CD14-positive monocyte (primary cell): ENCODE measurements at places on chromosomes 6 and 20.

DNA sequence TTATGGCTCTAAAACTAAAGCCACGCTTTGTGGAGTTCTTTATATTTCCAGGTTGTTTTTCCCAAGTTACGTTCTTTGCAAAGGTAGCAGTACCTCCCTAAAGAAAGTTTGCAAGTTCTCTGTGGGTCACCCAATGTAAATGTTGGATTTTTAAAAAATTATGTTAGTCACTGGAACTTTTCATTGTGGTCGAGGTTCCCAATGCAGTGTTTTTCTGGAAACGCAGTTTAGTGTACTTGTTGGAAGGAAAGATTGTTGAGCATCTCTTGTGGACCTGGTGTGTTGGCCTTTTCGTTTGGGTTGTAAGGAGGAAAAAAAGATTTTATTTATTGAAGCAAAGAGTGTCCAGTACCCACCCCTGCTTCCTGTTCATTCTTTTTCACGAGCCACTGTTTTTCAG, 1.4 kb downstream of the TOP1 start:
- DNase-seq: no peak

- no peak for DNase-seq
These were observed 445 bp downstream of the RAB32 start for GRCh38 chr6:146543940-146544615.

GRCh38 chr6:158916617-158917016, 83.4 kb downstream of the RSPH3 start:
- DNase-seq: no peak

GRCh38 chr6:133456944-133457343, 215.8 kb downstream of the EYA4 start:
- DNase-seq: no peak

DNA sequence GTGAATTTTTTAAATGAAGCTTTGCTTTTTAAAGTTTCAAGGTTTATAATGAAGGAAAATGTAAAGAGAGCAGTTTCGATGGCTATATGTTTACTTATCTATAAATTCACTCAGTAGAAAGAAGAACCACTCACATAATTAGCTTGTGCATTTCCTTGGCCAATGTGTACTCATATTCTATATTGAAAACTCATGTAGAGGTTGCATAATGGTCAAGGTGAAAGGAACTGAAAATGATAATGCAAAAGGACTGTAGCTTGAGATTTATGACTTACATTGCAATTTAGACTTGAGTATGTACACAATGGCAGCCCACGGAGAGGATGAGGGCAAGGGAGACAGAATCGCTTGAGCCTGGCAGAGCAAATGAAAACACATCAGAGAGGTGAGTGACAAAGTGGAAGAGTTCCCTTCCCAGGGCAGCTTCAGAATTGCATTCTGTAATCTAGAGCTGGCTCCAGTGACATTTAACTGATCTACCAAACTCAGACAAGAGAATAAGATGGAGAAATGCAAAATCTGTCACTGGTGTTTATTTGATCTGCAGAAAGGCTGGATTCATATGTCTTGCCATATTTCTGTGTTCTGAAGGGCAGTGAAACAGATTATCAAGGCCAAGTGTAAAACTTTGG, 191.8 kb downstream of the TMEM200A start:
- no peak for DNase-seq

GRCh38 chr6:155080881-155081845, 86.0 kb downstream of the TIAM2 start:
- DNase-seq: no peak

DNA sequence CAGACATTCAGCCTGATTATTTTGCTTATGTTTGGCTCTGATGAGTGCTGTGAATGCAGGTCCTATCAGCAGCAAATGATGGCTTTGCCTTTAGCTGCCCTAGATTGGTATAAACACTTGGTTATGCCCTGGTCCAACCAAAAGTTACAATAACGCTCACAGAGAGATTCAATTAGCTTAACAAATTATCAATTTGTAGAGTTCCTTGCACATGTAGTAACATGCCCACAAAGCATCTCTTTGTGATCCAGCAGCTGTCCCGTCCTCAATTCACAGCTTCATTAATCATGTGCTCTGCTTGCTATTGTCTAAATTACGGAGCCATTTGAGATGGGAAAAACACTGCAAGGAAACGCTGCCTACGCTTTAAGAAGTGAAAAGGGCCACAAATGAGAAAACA, 457.9 kb downstream of the HDGFL1 start:
- DNase-seq: no peak

GRCh38 chr6:121652223-121652622, 216.8 kb downstream of the GJA1 start:
- no peak for DNase-seq

- peak; percentile 32 for DNase-seq
These were observed 40.4 kb downstream of the GCLC start for GRCh38 chr6:53504512-53504911.

DNA sequence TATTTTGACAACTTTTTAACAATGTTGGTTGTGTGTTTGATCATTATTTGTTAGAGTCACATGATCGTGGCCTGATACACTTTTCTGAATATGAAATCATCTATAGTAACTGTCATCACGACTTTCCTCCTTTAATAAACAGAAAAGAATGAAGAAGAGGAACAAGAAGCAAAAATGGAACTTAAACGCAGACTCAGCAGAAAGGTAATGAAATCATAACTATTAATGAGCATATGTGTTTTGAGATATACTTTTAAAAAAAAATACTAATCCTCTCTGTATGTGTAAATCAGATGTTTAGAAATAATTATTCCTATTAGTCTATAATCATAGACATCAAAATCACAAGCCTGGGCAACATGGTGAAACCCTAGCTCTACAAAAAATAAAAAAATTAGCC, 60.1 kb upstream of the LTV1 start:
- no peak for DNase-seq

GRCh38 chr6:114740547-114740946, 397.7 kb upstream of the HS3ST5 start:
- DNase-seq: no peak

GRCh38 chr6:105424175-105424783, 21.4 kb upstream of the PREP start:
- DNase-seq: peak; percentile 48

GRCh38 chr6:20686142-20686541, 151.9 kb downstream of the CDKAL1 start:
- no peak for DNase-seq

- DNase-seq: no peak
These were observed 738.4 kb downstream of the KIF16B start for GRCh38 chr20:15834857-15835256.

GRCh38 chr20:38878866-38879265, 47.4 kb upstream of the FAM83D start:
- DNase-seq: no peak

DNA sequence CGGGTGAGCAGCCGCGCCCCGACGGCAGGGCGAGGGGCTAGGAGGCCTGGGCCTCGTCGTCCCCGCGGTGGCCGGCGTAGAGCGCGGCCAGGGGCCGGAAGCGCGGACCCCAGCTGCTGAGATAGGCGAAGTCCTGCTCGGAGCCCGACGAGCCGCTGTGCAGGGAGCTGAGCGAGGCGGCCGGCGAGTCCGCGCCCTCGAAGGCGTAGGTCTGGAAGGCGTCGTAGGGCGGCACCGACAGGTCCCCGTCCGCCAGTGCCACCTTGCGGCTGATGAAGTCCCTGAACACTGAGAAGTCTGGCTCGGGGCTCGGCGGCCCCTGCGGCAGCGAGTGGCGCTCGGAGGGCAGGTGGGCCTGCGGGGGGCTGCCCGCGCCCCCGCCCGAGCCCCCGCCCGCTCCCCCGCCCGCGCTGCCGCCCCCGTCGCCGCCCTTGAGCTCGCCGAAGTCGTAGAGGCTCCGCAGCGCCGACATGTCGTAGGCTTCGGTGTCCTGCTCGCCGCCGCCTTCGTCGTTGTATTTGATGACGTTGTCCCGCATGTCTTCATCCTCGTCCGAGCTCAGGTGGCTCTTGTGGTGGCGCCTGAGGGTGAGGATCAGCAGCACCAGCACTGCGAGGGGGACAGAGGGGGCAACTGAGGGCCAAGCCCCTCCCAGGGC, 56.5 kb downstream of the CD40 start:
- peak; percentile 63 for DNase-seq

GRCh38 chr20:8368670-8369069, 236.6 kb downstream of the PLCB1 start:
- DNase-seq: peak; percentile 28

DNA sequence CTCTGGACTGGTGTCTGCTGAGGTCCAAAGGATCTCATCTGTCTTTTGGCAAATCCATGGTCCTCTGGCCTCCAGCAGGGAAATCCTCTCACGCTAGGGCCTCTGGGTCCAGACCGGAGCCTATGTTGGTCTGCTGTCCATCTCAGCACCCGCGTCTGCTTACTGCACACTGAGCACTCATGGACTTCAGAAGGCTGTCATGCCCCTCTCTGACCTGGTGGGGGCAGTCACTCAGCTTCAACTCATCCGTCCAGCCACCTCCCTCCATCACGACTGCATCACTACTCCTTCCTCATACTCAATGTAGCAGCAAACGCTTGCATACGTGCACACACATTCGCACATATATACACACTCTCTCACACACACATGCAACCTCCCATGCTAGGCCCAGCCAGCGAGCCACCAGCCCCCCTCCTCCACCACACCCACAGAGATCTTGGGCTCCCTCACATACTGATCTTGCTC, 33.3 kb downstream of the GABRR2 start:
- DNase-seq: peak; percentile 73

DNA sequence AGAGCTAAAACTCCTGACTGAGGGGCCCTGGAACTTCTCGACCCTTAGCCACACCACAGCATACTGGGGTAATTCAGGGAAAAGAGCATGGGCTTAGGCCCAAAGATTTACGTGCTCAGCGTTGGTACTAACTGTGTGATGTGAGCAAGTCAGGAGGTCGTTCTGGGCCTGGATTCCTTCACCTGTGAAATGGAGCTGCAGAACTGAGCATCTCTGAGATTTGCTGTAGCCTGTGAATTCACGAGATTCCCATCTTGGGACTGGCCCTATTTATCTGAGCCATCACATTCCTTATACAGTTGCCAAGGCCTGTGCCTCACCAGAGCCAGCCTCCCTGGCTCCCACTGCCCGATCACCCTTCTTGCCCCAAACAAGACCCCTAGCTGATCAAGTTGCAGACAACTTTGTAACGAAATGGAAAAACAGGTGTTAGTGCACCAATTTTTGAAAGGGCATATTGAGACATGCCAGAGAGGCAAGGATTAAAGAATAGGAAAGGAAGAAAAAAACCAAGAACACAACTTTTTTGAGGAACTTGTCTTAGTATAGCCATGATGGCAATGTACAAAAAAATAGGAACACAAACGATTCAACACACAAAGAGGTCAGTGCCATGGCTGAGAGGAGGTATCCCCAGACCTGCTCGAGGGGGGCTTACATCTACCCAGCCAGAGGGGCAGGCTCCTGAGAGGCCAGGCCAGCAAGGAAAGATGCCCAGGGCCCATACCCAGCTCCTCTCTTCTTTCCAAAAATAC, 323.0 kb upstream of the JARID2 start:
- peak; percentile 61 for DNase-seq

DNA sequence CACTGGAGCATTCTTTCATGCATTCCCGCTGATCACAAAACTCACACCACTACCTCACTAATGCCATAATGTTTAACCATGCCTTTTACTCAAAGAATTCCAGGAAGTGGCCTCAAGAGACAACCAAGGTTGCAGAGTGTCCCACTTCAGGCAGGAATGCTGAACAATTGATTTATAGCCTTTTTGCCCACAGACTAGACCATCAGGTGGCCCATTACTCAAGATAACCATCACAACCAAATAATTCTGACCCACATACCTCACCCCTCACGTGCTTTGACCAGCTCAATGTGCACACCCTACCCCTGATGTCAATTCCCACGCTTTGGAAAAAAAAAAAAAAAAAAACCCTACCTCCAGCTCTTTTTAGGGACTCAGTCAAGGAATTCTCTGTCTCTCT, 220.6 kb upstream of the UFL1 start:
- no peak for DNase-seq

- DNase-seq: no peak
These were observed 245.5 kb upstream of the ECI2 start for GRCh38 chr6:4380881-4381281.

DNA sequence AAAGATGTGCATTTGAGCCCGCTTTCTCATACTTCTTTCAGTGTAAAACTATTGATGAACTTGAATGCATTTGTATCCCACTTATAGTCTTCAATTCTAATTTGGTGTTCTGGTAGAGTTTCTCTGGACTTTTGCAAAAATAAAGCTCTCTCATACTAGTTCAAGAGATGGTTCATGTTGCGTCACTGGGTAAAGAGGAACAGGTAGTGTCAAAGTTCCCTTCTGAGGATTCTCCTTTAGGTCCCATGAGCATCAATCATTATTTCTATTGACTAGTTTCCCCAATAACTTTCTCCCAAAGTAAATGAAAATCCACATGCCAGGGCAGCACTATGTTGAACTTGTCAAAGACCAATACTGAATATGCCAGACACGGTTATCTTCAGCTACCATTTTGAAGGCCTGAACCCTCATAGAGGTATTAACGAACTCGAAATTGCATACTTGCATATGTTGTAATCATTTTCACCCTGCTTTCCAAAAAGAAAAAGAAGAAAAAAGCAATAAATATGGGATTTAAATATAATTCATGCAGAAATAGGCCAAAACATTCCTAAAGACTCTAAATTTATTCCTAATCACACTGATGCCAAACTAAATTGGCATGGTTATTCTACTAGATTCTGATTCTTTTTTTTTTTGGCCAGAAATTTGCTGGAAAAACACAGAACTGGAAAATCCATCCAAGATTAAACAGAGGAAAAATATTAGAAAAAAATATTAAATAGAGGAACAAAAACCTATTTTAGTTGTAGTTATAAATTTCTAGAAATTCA, 84.5 kb downstream of the SGK1 start:
- peak; percentile 64 for DNase-seq

DNA sequence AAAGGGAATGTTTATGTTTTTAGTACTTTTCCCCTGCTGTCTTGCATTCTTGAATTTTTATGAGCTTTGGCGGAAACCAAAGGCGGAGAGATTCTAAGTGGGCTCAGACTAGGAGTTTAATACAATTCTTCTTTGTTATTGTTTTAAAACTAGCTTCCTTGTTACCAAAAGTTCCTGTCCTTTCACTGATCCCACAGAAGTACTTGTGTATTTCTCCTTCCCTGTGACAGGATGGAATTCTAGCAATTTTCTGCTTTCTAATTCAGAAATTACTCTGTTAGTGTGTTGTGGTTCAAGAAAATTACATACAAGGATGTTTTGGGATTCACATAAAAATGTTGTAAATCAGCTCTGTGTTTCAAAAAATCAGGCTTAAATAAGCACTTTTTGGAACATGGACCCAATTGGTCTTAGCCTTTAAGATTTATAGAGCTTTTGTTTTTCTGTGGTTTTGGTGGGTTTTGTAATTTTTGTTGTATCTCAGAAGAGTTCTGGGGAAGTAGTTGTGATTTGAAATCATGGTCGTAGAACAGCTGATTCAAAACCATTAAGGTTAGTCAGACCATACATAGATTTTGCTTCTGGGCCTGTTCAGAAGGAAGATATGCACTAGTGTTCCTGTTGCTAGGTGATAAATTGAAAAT, 17.6 kb upstream of the CTAGE9 start:
- no peak for DNase-seq

GRCh38 chr6:150588888-150589499, 10.7 kb upstream of the PLEKHG1 start:
- no peak for DNase-seq
